NCI-H1092 (cell line): ENCODE measurements at places on chromosomes 3 and 15.

DNA sequence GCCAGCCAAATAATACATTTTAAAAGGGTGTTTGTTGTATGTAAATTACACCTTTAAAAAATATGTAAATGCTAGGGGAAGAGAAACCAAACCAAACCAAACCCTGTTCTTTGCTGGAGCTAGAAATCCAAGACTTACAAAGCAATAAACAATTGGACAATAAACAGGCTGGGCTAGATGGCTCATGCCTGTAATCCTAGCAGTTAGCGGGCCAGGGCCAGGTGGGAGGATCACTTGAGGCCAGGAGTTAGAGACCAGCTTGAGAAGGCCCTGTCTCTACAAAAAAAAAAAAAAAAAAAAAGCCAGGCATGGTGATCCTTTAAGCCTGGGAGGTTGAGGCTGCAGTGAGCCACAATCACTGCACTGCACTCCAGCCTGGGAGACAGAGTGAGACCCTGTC lies 12.5 kb downstream of the STOML1 start:
- DNase-seq, result no peak

- no peak for DNase-seq
Observed at GRCh38 chr15:63887630-63888029, 53.9 kb upstream of the HERC1 start.

DNA sequence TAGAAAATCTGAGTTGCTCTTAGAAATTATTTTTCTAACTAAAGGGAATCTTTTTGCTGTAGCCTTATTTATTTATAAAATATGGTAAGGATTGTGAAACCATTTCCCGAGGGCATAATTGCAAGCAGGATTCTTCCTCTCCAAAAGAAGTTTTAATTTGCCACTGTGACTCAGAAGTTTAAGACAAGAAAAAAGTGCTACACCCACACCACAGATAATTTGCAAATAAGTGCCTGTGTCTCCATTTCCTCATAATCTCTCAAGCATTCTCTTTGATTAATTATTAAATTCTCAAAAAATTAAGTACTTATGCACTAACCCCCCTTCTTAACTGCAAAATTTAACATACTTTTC lies 43.6 kb downstream of the RASA2 start:
- DNase-seq, result no peak

- DNase-seq, result no peak
Observed at GRCh38 chr15:63331456-63331855, 50.2 kb downstream of the CA12 start.

DNA sequence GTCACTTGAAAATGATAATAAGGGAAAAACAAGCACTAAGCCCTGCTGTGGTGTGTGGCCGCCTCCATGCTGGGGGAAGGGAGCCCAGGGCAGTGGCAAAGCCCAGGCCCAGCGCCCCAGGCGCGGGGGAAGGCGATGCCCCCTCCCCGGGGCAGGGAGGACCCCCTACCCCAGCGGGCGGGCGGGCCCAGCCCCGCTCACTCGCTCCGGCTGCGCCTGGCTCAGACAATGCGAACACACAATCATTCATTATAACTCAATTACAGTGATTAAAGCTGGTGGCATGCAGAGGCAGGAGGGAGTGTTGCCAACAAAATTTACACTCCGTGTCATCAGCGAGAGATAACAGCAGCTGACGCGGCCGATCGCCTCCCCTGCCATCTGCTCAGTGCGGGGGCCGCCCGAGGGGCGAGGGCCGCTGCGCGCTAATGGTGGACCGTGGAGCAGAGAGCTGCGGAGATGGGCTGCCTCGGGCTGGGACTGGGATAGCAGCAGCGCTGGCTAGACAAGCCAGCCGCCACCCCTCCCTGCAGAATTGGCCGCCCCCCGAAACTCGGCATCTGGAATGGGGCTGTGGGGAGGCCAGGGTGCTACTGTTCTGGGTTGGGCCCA lies 64.1 kb downstream of the TLE3 start:
- DNase-seq, result peak; percentile 58

DNA sequence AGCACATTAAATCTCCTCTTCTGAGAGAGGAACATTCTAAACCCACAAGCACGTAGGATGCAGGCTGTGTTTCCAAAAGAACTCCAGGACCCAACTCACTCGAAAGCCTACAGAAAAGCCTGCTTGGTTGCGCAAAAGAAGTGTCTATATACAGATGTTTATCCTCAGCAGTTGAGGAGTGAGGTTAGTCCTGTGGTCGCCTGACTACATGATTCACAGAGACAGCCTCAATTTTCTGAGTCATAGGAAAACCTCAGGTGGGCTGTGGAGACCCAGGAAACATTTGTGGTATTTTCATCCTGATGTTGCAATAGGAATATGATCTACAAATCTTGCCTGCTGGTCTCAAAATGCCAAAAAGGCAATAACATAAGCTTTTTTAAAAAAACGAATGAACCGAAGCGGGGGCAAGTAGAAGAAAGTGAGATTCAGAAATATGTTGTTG lies 183.8 kb upstream of the THRB start:
- DNase-seq, result no peak

DNA sequence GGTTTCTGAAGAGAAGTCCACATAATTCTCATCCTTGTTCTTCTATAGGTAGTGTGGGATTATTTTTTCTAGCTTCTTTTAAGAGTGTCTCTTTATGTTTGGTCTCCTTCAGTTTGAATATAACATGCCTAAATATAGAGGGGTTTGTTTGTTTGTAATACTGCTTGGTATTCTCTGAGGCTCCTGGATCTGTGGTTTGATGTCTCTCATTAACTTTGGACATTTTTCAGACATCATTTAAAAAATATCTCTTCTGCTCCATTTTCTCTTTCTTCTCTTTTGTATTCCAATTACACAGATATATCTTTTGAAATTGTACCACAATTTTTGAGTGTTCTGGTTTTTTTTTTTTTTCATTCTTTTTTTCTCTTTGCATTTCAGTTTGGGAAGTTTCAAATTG lies 113.1 kb downstream of the ARNT2 start:
- no peak for DNase-seq

- no peak for DNase-seq
Observed at GRCh38 chr3:72791161-72791560, 57.1 kb downstream of the SHQ1 start.

DNA sequence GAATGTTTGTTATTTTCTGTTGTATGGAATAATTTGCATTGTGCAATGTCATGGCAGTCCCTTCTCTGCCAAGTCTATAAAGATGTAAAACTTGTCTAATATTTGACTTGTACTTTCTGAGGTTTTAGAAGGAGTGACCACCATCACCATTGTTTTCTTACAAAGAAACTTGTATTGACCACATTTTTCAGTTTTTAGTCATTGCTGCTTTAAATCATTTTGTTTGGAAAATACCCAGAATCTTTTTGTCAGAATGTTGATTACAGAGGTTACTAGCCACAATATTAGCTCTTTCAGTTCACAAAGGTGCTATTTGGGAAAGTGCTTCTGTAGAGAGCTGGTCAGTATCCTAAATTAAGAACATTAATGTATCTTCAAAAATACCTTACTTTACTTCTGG lies 532.4 kb upstream of the GBE1 start:
- DNase-seq, result no peak

DNA sequence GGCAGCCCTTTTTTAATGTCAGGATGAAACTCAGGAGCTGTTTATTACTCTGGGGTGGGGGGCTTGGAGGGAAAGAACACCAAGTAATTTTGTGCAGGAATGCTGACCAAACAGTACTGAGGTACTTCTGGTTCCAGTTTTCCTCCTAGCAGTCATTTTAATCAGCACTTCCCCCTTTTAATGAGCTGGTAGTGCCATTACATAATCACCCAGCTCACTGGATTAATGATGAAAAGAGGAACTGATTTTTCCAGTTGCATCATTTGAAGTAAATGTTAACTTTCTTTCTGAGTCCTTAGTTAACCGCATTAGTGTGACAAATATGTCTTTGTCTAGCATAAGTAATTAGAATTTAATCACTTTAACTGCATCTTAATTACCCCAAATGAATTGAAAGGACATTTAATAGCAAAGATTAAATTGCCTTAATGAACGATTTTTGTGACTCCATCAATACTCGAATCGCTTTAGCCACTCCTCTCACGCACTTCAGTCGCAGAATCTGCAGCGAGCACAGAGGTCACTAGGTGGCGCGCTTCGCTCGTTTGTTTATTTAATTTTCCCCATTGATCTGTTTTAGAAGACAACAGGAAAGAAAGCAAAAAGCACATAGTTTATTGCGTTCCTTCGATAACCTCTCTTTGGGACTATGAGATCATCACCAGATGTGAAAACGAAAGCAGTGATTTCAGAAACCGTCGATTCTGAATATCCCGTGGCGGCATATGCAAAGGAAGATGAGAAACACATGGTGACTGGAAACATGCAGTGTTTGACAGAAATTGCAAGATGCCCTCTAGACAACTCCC lies 9.8 kb downstream of the ONECUT1 start:
- peak; percentile 8 for DNase-seq

DNA sequence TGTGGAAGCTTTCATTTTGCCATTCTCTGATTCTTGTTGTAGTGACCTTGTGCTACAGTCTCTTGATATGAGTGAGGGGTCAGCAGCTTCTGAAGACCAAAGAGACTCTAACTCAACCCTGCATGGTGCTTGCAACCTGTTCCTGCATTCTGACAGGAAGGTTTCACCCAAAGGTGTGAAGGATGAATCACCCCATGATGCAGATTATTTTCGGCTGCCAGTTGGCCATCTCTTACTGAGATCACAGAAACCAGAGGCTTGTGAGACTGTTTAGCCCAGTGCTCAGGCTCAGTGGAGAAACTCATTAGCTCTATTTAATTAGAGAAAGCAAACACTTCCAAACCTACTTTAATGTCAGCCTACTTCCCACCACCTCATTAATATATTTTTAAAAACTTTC lies 29.2 kb upstream of the TPRG1 start:
- no peak for DNase-seq

- no peak for DNase-seq
Observed at GRCh38 chr3:122609798-122610559, 32.5 kb downstream of the PARP15 start.

- no peak for DNase-seq
Observed at GRCh38 chr15:74414603-74415338, 19.0 kb downstream of the SEMA7A start.

- DNase-seq, result no peak
Observed at GRCh38 chr3:121885386-121885785, 8.8 kb upstream of the SLC15A2 start.

GRCh38 chr15:38613085-38613484 lies 48.5 kb upstream of the RASGRP1 start:
- no peak for DNase-seq

DNA sequence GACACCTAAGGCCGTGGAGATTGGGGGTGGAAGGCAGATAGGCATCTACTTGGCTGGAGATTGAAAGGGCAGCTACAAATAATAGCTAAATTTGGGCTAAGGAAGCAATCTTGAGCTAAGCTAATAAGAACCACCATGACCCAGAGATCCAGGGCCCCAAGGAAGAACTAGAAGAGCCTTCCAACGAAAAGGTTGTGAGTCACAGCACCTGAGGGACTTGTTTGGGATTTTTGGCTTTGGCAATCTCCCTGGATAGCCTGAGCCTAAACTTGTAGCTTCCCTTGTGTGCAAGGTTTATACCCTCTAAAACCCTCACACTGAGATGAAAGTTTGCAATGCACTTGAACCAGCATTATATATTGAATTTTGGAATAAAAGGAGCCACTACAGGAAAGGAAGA lies 364.0 kb upstream of the IL12A start:
- DNase-seq, result no peak

DNA sequence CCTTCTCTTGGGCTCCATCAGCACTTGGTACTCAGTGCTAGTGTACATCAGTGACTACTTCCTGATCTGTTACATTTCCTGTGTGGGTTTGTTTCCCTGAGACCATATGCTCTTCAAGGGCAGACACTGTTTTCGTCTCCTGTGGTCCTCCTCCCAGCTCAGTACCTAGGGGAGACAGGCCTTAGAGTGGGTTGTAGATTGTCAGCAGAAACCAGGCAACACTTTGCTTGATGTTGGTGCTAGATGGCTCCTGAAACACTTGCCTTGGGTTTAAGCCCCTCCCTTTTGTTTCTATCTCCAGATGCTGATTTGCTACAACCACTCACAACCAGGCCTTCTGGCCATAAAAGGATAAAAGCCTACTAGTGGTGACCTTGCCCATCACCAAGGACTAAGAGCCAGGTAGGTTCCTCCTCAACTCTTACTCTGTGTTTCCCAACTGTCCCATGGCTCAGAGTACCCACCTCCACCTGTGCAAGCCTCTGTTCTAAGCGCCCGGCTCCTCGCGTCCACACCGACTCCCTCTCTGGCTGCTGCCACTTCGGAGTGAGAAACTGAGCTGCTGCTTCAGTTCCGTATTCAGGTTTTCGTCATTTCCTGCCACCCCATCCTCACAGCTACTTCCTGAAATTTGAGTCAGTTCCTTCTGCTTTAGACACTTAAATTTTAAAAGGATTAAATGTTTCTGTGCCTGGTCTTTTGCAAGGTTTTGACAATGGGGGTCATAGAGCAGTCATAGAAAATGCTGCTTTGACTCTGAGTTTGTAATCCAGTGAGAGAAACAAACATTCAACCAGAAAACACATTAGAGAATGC lies at the start of gene HCLS1:
Gene HCLS1 (minus strand): TSS at position 548 of the 816 bp plus-strand sequence. CDS start 2,556 bp downstream, outside the sequence.
- DNase-seq, result no peak

DNA sequence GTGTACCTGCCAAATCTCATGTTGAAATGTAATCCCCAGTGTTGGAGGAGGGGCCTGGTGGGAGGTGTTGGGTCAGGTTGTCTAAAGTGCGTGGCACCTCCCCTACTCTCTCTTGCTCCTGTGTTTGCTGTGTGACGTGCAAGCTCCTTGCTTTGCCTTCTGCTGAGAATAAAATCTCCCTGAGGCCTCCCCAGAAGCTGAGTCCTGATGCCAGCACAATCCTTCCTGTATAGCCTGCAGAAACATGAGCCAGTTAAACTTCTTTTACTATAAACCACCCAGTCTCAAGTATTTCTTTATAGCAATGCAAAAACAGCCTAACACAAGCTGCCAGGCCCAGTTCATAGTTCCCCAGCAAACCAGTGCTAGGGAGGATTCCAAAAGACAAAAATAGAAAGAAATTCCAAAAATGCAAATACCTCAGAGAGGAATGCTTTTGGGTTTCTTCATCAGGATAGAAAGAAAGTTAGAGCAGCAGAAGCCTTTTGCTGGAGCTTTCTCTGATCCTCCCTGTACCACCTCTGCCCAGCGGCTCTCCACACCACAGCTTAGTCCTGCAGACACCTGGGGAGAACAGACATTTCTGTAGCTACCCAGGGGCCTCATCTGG lies 25.9 kb upstream of the CDV3 start:
- DNase-seq, result no peak

DNA sequence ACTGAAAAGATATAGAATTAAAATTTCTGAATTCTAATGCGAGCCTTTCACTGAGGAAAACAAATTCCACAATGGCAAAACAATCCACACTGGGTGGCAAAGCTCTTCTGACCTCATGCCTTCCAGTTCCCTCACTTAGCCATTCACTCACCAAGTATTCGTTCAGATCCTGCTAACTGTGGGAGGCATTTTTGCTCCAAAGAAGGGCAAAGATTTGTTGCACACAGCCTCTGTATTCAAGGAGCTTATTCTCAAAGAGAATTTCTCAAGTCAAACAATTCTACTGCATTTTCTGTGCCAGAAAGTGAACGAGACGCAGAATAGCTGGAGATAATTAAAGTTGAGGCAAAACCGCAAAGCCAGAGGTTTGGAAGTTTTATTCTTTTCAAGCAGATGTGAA lies 77.3 kb downstream of the CPNE4 start:
- DNase-seq, result no peak

- no peak for DNase-seq
Observed at GRCh38 chr15:73540161-73540560, 93.0 kb downstream of the NPTN start.
